ENCODE measurements at places on chromosomes 16 and 17.

GRCh38 chr17:42087736-42088705, 10.3 kb downstream of the ZNF385C start:
- no peak for DNase-seq

DNA sequence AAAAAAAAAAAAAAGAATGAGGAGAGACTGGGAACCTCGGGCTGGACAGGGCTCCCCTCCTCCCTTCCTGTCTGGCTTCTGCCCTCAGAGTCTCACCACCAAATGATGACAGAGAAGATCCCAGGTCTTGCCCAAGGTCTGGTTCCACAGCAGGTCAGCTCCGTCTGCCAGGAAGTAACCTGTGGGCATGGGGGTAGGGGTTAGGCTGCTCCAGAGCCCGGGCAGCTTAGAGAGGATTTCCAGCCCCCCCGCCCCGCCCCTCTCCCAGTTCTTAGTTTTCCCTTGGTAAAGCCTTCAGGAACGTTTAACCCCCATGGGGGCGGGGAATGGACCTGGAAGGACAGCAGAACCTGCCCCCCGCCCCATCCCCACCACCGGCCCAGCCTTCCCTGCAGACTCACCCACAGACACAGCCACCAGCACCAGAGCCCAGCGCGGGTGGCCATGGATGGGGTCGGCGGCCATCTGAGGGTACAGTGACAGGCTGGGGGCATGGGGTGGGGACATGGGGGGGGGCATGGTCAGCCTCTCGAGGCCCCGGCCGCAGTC, 700 bp downstream of the TLCD2 start:
- no peak for DNase-seq

DNA sequence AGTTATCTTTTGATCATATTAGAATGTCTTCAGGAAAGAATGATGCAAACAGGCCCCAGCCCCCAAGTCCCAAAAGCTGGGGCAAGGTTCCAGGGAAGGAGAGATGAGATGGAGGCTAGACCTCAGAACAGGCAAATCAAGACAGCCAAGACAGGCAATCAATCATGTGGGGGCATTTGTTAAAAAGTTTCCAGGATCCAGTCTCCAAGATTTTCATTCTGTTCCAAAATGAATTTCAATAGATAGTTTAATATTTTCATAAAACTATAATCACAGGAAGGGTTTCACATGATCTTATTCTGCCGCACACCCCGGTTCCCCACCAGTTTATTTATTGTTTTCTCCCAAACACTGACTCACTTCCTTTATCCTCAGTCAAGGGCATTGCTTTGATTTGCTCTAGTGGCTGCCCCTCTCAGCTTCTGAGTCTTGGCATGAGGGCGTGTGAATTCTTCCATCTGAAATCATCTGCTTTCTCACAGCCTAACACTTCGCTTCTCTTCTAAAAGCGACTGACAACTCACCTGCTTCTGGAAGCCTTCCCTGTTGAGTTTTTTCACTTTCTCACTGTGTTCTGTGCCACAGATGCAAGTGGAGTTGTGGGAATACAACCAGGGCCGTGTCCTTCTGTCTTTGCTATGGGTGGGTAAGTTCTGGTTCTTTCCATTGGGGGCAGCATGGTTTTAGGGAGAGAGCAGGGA, 12.2 kb upstream of the TERF2 start:
- no peak for DNase-seq

DNA sequence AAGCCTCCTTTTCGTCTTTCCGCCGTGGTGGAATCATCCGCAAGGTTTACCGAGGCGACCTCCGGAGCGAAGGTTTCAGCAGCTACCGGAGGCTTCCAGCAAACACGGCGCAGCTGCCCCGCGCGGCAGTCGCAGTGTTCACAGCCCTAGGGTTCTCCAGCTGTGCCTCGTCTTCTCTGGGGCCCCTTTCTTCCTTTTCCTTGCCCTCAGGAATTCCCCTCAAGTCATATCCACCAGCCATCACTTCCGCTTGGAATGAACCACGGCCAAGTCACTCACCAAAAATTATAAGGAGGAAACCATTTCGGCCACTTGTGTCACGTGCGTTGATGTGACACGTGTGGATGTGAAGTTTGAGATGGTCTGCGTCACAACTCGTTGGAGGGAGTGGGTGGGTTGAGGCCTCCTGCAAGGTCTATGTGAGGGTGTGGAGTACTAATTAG, 636 bp upstream of the ERN1 start:
- DNase-seq, result no peak

- no peak for DNase-seq
These were observed 52.4 kb downstream of the WDR45B start for GRCh38 chr17:82595893-82596292.

- no peak for DNase-seq
These were observed 42.8 kb downstream of the MRC2 start for GRCh38 chr17:62670202-62670821.

DNA sequence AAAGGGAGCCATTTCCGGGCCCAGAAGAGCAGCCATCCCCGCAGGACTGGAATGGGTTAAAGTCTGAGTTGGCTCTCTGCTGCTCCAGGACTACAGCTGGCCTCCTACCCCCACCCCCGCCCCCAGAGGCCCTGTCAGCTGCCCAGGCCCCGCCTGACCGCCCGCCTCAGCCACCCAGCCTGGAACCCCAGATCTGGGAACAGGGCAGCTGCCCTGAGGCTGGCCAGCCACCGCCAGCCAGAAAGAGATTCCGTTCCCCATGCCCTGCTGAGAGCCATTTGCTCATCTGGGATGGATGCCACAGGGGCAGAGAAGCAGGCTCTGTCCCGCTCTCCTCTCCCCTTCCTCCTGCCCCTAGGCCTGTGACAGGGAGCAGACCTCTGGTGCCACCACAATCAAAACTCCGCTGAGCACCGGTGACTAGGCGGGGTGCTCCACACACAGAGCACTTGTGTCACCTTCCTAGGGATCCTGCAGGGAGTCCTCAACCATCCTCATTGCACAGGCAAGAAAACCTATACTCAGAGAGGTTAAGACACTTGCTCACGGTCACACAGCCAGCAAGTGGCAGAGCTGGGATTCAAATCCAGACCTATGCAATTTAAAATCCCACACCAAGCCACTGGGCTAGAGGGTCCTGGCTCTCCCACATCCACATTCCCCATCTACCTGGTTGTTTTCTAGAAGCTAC, 44.1 kb downstream of the ZNF423 start:
- DNase-seq, result no peak

DNA sequence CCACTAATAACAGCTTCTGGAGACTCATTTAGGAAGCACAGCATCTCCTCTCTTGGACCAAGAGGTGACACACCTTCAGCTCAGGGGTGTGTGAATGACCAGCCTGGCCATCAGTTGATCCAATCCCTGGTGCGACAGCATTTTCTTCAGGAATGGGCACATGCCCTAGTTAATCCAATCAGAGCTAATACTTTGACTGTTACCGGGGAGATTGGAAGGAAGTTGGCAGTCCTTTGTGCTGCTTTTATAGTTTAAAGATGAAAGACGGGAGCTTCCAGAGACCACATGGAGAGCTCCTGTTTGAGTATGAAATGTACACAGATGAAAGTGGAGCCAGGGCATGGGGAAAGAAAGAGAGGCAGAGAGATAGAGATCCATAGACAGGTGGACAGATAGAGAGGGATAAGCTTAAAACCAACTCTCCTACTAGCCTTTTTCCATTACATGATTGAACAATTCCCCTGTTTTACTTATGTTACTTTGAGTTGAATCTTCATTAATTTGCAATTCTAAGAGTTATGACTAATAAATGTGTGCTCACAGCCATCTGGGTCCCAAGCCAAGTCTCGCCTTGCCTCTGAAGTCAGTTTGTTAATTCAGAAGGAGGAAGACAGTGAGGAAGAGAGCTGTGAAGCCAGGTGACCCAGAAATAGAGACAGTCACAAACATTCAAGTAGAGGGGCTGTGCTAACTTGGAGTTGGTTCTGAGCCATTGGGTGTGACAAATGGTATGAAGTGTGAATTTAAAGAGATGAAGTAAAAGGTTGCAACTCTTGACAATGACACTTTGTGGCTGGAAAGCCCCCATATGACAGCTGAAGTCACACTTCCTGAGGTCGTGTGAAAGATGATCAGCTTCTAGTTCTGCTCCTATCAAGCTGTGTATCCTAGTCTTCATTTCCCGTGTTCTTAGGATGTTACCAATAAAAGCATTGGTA, 120.0 kb upstream of the GOT2 start:
- no peak for DNase-seq

All from cerebellar nuclear complex (tissue), 1 donor.